Brain pericyte (primary cell): ENCODE measurements at places on chromosomes 12 and 14.

DNA sequence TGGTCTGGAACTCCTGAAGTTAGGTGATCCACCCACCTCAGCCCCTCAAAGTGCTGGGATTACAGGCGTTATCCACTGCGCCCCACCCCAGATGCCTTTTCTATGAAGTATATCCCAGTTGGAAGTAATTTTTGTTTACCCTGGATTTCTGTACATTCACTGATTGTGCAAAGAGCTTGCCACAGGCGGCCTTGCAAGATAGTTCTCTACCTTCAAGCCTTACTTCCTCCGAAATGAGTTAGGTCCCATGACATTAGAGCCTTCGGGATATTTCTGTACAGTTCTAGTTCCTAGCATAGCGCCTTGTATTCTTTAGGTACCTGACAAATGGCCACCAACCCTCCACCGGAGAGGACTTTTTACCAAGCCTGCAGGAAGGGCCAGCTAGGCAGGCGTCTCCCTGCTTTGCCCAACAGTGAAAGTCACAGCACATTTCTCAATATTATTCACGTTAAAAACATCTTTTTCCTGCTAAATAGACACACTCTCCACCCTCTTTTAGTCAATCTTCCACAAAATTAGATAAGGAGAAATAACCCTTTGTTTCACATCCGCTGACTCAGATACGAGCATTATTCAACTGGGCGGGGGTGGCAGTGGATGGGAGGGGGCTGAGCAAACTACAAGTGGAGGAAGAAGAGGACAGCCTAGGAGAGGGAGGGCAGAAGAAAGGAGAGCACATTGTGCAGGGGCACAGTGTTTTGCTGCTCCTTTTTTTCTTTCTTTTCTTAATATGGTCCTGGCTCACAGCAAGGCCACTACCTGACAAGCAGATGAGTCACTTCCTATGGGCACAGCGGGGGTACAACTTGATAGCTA, 40.0 kb upstream of the CAPRIN2 start:
- no peak for DNase-seq

- no peak for DNase-seq
These were observed 2.5 kb downstream of the ZBTB42 start for GRCh38 chr14:104803280-104803911.

GRCh38 chr12:108571609-108572165, 9.3 kb downstream of the ISCU start:
- DNase-seq, result no peak

DNA sequence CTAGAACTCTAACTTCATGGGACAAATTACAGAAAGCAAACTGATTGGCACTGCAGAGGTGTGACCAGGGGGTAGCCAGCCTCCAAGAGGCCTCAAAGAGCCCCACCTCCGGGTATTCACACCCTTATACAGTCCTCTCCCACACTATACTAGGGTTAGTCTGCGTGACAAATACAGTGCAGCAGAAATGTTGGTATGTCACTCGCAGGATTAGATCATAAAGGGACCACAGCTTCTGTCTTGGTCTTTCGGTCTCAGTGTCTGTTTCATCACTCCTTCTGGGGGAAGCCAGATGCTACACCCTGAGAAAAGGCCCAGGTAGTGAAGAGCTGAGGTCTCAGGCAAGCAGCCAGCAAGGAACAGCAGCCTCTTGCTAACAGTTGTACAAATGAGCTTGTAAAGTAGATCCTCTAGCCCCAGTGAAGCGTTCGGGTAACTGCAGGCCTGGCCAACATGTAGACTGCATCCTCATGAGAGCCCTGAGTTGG, 68.9 kb upstream of the SAV1 start:
- DNase-seq, result no peak

DNA sequence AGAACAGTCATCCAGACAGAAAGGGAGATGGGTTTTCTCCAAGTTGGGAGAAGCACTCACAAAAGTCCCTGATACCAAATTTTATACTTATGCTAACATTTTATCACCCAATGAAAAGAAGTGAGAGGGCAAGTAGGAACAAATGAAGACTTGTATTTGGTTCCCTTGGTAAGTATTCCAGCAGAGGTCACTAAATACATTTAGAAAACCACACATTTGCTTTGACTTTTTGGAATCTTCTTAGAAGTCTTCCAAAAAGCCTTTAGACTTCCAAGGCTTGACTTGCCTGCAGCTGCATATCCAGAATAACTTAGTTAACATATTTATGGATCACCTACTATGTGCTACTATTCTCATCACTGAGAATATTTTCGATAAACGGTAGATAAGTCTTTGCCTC, 3.1 kb upstream of the GYS2 start:
- no peak for DNase-seq

GRCh38 chr14:77681196-77682157, 26.3 kb downstream of the ALKBH1 start:
- no peak for DNase-seq

- no peak for DNase-seq
These were observed 2.4 kb downstream of the RND1 start for GRCh38 chr12:48863291-48863690.

- DNase-seq, result no peak
These were observed 556.7 kb downstream of the TMEM121 start for GRCh38 chr14:106083082-106083481.

DNA sequence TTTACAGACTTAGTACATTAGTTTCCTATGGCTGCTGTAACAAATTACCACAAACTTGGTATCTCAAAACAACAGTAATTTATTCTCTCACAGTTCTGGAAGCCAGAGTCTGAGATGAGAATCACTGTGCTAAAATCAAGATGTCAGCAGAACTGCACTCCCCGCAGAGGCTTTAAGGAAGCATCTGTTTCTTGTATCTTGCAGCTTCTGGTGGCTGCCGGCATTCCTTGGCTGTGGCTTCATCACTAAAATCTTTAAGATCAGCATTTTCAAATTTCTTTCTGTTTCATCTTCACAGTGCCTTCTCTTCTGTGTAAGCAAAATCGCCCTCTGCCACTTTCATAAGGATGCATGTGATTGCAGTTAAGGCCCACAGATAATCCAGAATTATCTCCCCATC, 9.4 kb downstream of the STON2 start:
- DNase-seq, result no peak

DNA sequence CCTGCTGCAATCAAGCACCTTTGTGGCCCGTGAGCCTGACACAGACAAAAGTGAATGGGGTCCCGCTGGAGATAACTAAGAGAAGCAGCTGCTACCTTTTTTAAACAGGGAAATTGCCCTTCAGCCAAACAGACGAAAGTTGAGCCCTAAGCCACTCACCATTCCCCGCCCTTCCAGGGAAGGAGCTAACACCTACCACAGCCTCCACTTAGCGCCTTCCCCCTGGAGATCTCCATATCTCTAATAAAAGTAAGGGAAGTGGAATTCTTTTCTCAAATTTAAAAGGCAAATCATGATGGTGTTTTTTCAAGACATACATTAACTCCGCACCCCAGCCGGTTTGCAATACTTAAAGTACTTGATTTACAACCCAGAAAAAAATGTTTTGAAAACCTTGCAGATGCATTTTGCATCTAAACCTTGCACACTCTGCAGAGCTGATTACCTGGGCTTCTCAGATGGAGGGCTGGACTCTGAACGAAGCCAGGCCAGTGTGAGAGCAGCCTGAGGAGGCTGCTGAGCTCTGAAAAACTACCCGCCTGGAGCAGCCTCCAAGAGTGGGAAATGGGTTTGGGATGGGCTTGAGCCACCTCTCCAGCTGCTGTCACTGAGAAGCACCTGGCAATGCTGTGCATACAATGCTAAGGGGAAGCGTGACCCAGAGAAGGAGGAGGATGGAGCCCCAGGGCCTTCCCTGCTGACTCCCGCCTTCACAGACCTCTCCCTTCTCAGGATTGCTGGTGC, 10.0 kb downstream of the NUAK1 start:
- DNase-seq, result no peak

DNA sequence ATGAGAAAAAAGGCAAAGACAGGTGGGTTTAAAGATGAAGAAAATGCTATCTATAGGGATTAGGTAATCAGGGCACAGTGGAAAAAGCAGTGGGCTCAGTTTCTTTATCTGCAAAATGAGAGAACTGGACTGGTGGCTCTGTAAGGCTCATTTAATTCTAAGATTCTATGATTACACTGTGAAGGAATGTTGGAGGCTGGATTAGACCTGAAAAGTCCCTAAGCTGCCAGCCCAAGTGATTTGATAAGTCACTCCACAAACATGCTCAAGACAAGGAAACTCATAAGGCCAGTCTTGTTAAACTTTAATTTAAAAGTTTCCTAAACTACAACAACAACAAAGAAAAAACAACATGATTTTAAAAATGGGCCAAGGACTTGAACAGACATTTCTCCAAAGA, 75.1 kb downstream of the DCAF5 start:
- DNase-seq, result no peak

GRCh38 chr14:50399251-50400032, 2.8 kb upstream of the CDKL1 start:
- DNase-seq, result peak; percentile 58
